ENCODE measurements at places on chromosomes 12 and 14. TPM values are rescaled to one million over a fixed set of nuclear protein-coding genes. Genes with fewer than 3 reads are reported as not detected.

- no peak for DNase-seq
- no peak overlapping the region for H3K27ac ChIP-seq
- no peaks in the 10 kb centered on the region for H3K27me3 ChIP-seq
- H3K36me3 ChIP-seq = no peaks in the 10 kb centered on the region
Observed at GRCh38 chr12:108727868-108728735, 3.2 kb downstream of the CORO1C start.

GRCh38 chr12:100652488-100652887 is 79.0 kb downstream of the GAS2L3 start:
- no peaks in the 10 kb centered on the region for H3K27me3 ChIP-seq
- H3K36me3 ChIP-seq = peaks cover 5% of the 10 kb centered on the region
- DNase-seq = no peak
- H3K4me1 ChIP-seq = peaks cover 2% of the 10 kb centered on the region

DNA sequence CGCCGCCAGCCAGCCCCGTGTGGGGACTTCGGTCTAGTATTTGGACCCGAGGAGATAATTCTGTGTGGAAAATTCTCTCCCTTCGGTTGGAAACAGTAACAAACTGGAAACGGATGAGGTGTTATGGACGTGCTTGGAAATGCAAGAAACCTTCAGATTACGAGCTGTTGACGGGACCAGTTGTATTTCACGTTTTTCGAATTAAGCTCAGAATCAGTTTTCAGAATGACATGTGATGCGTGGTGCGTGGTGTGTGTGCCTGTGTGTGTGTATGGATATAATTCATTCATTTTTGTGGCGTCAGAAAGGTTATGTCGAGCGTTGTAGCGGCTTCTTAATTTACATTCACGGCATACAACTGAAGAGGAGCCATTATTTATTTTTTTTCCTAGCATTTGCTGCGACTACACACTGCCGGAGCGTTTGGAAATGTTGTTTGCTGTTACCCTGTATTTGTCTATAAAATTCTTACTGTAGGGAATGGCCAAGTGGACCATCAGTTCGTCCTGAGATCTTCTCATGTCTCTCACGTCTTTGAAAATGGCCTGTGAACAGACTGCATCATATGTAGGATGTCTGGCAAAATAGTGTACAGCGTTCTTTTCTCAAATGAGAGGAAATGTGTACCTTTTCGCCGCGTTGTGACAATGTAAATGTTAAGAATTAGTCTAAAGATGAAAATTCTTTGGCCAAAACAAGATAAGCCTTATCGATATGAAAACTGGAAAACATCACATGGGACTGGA is 1.3 kb downstream of the TRAF3 start:
- H3K36me3 ChIP-seq = no peaks in the 10 kb centered on the region
- H3K4me1 ChIP-seq = peaks cover 20% of the 10 kb centered on the region
- peak overlapping the region; percentile 76 for H3K4me3 ChIP-seq
- peak overlapping the region; percentile 26 for H3K27ac ChIP-seq
- no peak for DNase-seq

- no peaks in the 10 kb centered on the region for H3K27me3 ChIP-seq
- H3K27ac ChIP-seq = peak overlapping the region; percentile 72
- no peak for DNase-seq
- H3K4me1 ChIP-seq = peaks cover 17% of the 10 kb centered on the region
- H3K36me3 ChIP-seq = peaks cover 32% of the 10 kb centered on the region
- H3K4me3 ChIP-seq = no peak overlapping the region
Observed at GRCh38 chr12:6978188-6978587, 7.5 kb downstream of the EMG1 start.

DNA sequence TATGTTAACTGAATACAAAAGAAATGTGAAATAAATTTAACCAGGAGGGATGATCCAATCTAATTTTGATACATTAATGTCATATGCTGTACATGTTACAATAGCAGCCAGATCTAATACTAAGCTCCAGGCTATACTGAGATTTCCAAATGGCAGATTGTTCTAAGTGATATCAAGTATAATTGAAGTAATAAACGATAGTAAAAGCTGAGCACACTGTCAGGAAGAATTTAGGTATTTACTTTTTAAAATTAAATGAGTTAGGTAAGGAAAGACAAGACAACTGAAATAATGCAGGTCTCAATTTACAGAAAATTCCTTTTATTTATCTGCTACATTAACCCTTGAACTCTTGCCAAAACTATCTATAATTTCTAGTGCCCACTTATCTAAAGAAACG is 39.9 kb downstream of the INSM2 start:
- H3K27me3 ChIP-seq = no peaks in the 10 kb centered on the region
- no peaks in the 10 kb centered on the region for H3K36me3 ChIP-seq
- H3K4me1 ChIP-seq = no peaks in the 10 kb centered on the region

DNA sequence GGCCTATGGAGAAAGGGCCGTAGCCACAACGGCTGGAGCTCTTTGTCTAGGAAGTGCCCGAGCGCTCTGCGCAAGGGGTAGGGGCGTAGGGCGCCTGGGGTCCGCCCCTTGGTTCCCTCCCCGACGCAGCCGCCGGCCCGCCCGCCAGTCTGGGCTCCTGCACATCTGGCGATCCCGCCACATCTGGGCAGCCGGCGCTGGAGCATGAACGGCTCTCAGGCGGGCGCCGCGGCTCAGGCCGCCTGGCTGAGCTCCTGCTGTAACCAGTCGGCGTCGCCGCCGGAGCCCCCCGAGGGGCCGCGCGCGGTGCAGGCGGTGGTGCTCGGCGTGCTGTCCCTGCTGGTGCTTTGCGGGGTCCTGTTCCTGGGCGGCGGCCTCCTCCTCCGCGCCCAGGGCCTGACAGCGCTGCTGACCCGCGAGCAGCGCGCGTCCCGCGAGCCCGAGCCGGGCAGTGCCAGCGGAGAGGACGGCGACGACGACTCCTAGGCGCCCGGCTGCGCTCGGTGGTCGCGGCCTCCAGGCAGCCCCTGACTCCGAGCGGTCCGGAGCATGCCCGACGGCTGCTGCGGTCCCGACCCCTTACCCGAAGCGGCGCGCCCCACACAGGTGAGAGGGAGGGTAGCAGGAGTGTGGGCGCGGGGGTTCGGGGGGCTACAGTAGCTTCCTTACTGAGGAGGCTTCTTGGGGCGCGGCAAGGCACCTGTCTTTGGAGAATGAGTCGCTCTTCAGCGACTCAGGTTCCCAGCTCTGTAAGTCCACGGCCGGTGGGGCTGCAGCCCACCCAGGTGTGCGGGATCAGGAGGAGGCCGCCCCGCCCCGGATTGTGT is at the start of gene SMIM41:
TSS of gene SMIM41 (plus strand) at position 129 of the 827 bp plus-strand sequence. CDS start at position 205, 76 bp downstream.
- H3K36me3 ChIP-seq = peaks cover 6% of the 10 kb centered on the region
- H3K27me3 ChIP-seq = no peaks in the 10 kb centered on the region
- H3K4me3 ChIP-seq = no peak within 1 kb of the TSS
- H3K4me1 ChIP-seq = peaks cover 7% of the 10 kb centered on the region
- no peak within 1 kb of the TSS for H3K27ac ChIP-seq

DNA sequence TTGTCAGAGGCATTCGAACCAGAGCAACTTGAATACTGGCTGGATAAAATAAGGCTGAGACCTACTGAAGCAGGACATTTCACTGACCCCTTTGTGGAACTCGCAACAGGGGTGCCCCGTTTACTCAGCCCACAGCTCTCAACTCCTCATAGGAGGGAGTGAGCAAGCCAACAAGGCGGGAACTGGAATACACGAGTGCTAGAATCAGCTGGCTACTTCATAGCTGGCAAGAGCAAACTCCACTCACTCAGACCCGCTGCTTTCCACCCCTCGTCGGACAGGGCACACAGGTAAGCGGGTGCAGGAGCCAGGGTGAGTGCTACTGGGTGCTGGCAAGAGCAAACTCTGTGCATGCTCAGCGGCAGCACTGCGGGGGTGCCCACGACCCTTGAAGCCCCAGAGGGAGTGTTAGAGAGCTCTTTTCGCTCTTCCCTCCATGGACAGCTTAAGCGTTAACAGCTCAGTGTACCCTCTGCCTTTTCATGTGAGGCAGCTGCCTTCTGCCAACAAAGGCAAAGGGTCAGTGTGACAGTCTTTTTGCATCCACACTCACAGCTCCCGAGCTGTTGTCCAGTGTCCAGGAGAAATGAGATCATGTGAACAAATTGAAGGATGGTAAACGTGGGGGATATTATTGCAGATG is 15.7 kb downstream of the CAPZA3 start:
- DNase-seq = no peak
- peaks cover 20% of the 10 kb centered on the region for H3K27me3 ChIP-seq
- no peak overlapping the region for H3K27ac ChIP-seq
- H3K4me3 ChIP-seq = peak overlapping the region; percentile 4
- H3K36me3 ChIP-seq = no peaks in the 10 kb centered on the region
- H3K4me1 ChIP-seq = peaks cover 37% of the 10 kb centered on the region

DNA sequence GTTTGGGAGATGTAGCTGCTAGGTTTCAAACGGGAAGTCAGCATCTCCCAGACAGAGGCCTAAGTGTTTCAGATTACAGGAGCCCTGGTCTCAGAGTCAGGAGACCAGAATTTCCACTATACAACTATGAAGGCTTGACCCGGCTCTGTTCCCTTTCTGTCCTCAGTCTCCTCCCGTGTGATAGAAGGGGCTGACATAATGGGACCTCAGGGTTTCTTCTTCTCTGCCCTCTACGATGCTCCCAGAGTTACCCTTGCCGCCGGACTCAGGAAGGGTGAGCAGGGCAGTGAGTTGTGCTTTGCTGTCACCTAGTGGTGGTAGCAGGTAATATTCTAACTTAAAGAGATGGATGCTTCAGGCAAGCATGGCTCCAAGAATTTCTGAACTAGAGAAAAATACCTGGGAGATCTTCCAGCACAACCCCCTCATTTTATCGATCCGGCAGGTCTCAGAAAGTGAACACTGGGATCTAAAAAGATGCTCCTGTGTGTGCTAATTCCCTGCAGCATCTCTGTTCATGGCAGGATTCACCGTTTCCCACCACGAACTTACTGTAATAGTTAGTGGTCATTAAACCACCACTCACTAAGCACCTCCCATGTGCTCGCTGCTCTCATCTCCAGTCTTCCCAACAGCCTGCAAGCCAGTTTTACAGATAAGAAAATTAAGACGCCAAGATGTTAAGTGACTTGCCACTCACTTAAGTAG is 84.4 kb downstream of the VWF start:
- no peak overlapping the region for H3K4me3 ChIP-seq
- H3K27me3 ChIP-seq = peaks cover 33% of the 10 kb centered on the region
- peak; percentile 69 for DNase-seq
- H3K4me1 ChIP-seq = no peaks in the 10 kb centered on the region

GRCh38 chr14:105087308-105087962 is 22.2 kb upstream of the GPR132 start:
- DNase-seq = no peak
- H3K27me3 ChIP-seq = peaks cover 9% of the 10 kb centered on the region
- no peaks in the 10 kb centered on the region for H3K36me3 ChIP-seq
- H3K27ac ChIP-seq = peak overlapping the region; percentile 56
- peak overlapping the region; percentile 67 for H3K4me3 ChIP-seq

GRCh38 chr14:68554231-68554630 is 238.6 kb downstream of the ZFP36L1 start:
- peaks cover 24% of the 10 kb centered on the region for H3K4me1 ChIP-seq
- DNase-seq = no peak
- H3K4me3 ChIP-seq = no peak overlapping the region
- no peaks in the 10 kb centered on the region for H3K27me3 ChIP-seq
- peaks cover 1% of the 10 kb centered on the region for H3K36me3 ChIP-seq

- H3K4me1 ChIP-seq = peaks cover 52% of the 10 kb centered on the region
- DNase-seq = no peak
- peaks cover 13% of the 10 kb centered on the region for H3K36me3 ChIP-seq
- H3K27me3 ChIP-seq = peaks cover 20% of the 10 kb centered on the region
- H3K27ac ChIP-seq = peak overlapping the region; percentile 92
Observed at GRCh38 chr12:25251769-25252168, 1.0 kb upstream of the KRAS start.

GRCh38 chr12:4191642-4192041 is 81.9 kb upstream of the CCND2 start:
- H3K36me3 ChIP-seq = no peaks in the 10 kb centered on the region
- H3K4me3 ChIP-seq = no peak overlapping the region
- H3K27ac ChIP-seq = no peak overlapping the region

GRCh38 chr14:101492716-101493115 is 68.6 kb upstream of the DIO3 start:
- H3K36me3 ChIP-seq = peaks cover 2% of the 10 kb centered on the region
- H3K27ac ChIP-seq = no peak overlapping the region
- H3K27me3 ChIP-seq = peaks cover 19% of the 10 kb centered on the region
- no peak overlapping the region for H3K4me3 ChIP-seq
- peaks cover 7% of the 10 kb centered on the region for H3K4me1 ChIP-seq

DNA sequence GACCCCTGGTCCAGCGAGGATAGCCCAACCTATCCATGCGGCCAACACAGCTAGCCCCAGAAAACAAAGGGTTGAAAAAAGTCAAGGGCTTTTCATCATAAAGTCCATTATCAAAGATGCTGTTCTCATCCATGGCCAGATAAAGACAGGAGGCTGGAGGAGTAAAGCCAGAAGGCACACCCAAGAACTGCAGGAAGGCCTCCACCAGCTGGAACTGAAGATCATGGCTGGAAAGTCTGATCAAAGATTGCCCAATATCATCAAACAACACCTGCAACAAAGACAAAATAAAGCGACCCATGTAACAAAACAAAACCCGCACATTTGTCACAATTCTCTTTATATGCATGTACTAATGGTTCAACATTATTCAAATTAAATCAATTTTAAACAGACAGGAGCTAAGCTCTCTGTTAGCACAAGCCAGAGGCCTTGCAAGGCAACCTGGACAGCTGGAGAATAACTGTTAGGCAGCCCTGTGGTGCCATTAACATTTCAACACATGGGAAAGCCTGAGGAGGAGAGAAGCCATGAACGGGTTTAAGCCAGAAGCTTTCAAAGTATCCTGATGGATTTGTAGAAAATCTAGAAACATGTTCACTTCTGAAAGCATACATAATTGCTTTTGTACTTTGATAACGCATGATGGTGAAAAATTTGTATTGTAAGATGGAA is 34.1 kb downstream of the PSMC1 start:
- peak overlapping the region; percentile 60 for H3K27ac ChIP-seq
- H3K36me3 ChIP-seq = peaks cover 28% of the 10 kb centered on the region
- DNase-seq = no peak
- no peaks in the 10 kb centered on the region for H3K4me1 ChIP-seq
- H3K4me3 ChIP-seq = no peak overlapping the region

DNA sequence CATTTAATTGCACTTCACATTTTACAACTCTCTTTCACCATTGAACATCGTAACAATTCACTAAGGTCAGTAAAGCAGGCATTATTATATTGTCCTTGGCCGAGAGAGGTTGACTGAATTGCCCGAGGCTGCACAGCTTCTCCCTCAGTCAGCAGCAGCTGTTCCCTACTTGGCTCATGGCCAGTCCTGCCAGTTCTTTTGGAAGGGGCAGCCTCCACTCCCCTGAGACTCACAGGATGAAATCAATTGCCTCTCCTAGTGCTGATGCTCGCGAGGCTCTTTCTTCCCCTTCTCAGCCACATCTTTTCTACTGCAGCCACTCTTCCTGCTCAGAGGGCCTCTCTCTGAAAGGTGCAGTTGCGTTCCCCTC is 79.9 kb upstream of the KCNA1 start:
- no peak overlapping the region for H3K4me3 ChIP-seq
- peaks cover 23% of the 10 kb centered on the region for H3K27me3 ChIP-seq
- no peak overlapping the region for H3K27ac ChIP-seq
- H3K4me1 ChIP-seq = no peaks in the 10 kb centered on the region
- DNase-seq = no peak

GRCh38 chr14:34931206-34931605 is 51.6 kb upstream of the SRP54 start:
- peaks cover 3% of the 10 kb centered on the region for H3K4me1 ChIP-seq
- DNase-seq = no peak
- no peak overlapping the region for H3K27ac ChIP-seq
- H3K36me3 ChIP-seq = peaks cover 3% of the 10 kb centered on the region
- H3K27me3 ChIP-seq = no peaks in the 10 kb centered on the region

NEUROD4 gene
- not detected for total RNA-seq

CLEC1B gene
- not detected for total RNA-seq

SLC35F4 gene
- 0.14 TPM for total RNA-seq

IL26 gene
- total RNA-seq = not detected

PSMB11 gene
- total RNA-seq = not detected

KLRK1 gene
- not detected for total RNA-seq

BTG1 gene
- 162 TPM for total RNA-seq

OTOGL gene
- 0.31 TPM for total RNA-seq

All from progenitor cell of endocrine pancreas (in vitro differentiated cells).